Activated naive CD4-positive, alpha-beta T cell (primary cell): ENCODE measurements at places on chromosomes 3 and 15.

GRCh38 chr3:48919215-48920138 is 835 bp downstream of the ARIH2 start:
- no peak for DNase-seq

DNA sequence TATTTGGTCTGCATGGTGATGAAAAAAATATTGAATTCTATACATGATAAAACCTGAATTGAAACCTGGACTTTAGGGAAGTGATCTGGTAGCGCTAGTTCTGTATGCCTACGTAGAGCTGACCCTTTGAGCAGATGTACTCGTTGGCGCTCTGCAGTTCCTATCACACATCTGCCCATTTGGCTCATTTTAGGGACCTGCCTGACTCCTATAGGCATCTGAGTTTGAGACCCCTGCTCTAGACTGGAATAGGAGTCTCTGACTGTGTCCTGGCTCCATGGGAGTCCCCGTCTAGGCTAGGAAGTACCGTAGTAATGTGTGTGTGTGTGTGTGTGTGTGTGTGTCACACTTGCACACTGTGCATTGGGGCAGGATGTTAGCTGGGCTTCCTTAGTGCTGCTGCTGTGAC is 21.2 kb downstream of the STARD5 start:
- DNase-seq, result no peak

DNA sequence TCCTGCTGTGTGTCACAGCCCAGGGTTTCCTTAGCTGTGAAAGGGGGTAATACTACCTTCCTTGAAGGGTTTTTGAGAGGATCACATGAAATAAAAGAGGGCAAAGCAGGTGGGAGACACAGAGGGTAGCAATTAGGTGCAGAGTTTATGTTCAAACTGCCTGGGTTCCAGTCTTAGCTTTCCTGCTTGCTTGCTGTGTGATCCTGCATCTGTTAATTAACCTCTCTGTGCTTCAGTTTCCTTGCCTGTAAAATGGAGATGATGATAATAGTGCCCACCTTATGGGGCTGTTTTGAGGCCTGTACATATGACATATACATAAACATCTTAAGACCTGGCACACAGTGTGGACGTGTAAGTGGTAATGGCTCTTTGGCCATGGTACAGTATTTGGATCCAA is 35.0 kb downstream of the SPSB4 start:
- DNase-seq, result no peak

- no peak for DNase-seq
These were observed 283.1 kb upstream of the STAC start for GRCh38 chr3:36097209-36097608.
